ENCODE measurements at places on chromosomes 16 and 17.

DNA sequence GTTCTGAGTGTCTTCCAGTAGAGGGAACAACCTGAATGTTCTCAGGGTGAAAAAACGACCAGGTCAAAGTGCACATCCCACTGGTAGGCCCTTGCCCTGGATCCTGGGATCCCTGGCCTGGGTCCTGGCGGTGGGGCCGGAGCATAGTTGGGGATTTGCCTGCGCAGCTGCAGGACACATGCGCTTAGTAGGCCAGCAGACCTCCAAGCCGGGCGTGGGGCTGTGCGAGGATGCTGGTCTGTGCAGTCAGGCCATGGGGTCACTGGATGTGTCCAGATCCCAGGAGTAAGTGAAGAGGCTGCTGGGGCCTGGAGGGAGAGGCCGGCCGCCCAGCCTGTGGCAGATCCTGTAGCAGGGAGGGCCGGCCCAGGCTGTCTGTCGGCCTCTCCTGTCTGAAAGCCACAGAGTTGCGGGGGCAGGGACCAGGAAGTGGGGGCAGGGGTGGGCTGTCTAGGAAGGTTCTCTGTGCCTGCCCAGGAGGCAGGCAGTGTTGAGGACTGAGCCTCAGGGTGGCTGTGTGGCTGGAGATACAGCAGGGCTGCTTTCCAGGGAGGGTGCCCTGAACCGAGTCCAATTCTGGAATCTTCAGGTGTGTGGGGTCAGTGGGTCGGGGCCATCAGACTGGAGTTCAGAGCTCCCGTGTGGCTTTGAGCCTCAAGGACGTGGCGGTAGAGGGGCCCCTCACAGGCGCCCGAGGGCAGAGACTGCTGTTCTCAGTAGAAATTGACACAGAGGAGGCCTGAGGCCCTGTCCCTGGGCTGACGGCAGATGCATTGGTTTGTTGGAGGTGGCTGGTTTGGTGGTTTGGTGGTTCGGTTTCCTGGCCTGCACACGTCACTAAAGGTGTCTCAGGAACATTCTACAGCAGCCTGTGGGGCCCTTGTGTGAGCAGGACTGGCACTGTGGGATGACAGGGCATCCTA is 17.2 kb upstream of the NUDT16L1 start:
- no peak for DNase-seq

- no peak for DNase-seq
Observed at GRCh38 chr16:57028086-57028485, 38.7 kb downstream of the NLRC5 start.

- DNase-seq = no peak
Observed at GRCh38 chr16:57131351-57131970, 39.1 kb downstream of the CPNE2 start.

- DNase-seq = no peak
Observed at GRCh38 chr16:86286991-86287663, 223.2 kb upstream of the FOXF1 start.

DNA sequence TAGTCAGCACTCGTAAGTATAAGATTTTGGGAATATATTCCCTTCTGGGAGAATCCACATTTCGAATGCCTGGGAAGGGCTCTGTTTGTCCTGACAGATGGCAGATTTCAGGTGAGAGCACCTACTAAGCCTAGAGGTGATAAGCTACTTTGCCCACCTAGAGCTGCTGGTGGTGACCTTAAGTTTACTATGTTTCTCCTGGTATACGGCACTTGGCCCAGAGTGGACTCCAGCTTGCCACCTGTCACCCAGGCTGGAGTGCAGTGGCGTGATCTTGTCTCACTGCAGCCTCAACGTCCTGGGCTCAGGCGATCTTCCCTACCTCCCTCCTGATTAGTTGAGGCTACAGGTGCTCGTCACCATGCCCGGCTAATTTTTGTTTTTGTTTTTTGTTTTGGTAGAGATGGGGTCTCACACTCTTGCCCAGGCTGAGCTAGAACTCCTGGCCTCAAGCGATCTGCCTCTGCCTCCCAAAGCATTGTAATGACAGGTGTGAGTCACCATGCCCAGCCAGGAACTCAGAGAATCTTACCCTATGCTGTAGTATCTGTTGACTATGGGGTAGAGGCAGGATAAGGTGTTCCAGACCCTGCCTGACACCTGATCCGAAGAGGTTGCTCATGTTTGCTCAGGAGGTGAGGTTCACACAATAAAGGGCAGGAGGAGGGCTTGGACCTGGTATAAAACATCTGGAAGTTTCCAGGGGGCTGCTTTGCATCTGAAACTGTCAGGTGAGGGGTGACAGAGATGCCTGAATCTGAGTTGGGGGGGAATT is at the start of gene ZG16:
ZG16 (plus strand) TSS at position 681 of the 775 bp plus-strand sequence. CDS start 1,011 bp downstream, outside the sequence.
- DNase-seq = no peak

- DNase-seq = no peak
Observed at GRCh38 chr17:27882162-27882840, 10.9 kb downstream of the LYRM9 start.

DNA sequence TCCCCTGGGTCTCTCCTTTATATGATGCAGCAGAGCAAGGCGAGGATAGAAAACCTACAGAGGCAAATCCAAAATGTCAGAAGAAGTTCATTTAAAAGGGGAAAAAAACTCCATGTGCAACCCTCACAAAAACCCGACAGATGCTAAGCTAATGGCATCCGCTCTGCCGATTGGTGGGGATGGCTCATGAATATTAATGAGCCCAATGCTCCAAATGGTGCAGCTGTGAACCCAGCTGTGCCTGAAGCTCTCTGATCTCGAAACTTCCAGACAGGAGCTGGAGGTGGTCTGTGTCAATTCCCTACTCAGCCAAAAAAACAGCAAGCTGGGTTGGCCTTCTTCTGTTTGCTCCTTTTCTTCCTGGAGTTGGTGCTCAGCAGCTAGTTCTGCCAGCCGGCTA is 15.5 kb downstream of the SNX11 start:
- DNase-seq = no peak

DNA sequence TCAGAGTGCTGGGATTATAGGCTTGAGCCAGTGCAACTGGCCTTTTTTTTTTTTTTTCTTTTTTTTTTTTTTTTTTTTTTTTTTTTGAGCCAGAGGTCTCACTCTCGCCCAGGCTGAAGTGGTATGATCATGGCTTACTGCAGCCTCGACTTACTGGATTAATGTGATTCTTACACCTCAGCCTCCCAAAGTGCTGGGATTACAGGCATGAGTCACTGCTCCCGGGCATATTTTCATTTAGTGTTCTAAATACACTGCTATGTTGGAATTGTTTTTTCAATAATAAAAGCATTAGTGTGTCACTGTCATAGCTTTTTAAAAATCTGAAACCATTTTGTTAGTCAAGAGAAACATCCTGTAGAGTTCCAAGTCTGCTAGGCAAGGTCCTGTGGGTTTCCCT is 40.3 kb downstream of the NDE1 start:
- DNase-seq = no peak

DNA sequence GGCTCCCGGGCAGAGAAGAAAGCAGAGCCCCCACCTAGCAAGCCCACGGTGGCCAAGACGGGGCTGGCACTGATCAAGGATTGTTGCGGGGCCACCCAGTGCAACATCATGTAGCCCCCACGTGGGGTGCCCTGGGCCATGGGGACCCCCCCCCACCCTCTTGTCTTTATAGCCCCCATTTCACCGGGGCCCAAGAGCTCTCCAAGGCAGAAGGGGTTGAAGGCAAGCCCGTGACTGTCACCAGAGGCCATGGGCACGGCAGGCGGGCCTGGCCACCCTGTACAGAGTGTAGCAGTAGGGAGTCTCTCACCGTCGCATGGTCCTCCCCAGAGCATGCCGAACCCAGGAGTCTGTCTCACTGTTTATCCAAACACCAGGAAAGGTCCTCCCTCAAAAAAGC is 56.2 kb downstream of the MARF1 start:
- no peak for DNase-seq

DNA sequence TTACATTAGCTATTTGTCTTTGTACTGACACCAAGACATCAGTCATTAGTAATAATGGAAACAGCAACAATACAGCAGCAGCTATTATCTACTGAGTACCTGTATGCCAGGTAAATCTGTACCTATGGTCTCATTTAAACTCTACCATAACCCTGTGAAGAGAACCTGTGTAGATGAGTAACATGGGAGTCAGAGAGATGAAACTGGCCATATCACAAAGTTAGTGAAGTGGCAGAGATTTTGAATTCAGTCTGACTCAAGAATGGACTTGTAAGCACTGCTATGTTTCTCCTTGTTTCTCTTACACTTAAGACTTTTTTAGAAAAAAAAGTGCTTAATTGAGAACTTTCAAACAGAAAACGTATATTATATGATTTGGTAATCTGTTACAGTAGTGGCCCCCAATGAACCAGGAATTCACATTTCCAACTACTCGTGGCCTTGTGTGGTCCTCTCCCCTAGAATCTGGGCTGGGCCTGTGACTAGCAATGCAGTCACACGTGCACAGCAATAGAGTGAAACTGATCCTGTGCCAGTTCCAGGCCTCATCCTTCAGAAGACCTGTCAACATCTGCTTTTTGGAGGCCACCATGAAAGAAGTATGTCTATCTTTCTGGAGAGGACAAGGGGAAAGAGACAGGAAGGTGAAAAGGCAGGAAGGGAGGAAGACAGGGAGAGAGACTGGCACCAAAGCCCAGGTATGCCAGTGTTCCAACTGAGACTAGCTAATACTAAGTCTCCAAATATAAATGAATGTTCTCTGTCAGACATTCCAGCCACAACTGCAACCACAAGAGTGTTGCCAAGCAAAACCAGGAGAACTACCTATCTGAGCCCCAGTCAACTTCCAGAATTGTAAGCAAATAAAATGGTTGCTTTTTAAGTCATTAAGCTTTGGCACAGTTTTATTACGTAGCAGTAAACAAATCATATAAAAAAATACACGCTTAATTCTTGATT is 12.0 kb downstream of the CRLF3 start:
- no peak for DNase-seq

GRCh38 chr17:45146890-45147580 is 1.2 kb upstream of the HEXIM1 start:
- DNase-seq = no peak

DNA sequence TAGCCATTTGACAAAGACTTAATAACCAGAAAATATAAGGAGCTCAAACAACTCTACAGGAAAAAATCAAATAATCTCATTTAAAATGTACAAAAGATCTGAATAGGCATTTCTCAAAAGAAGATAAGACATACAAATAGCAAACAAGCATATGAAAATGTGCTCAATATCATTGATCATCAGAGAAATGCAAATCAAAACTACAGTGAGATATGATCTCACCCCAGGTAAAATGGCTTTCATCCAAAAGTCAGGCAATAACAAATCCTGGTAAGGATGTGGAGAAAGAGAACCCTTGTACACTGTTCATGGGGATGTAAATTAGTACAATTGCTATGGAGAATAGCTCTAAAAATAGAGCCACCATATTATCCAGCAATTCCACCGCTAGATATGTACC is 43.1 kb downstream of the HSD17B2 start:
- no peak for DNase-seq

GRCh38 chr16:22126037-22126558 is 33.8 kb downstream of the VWA3A start:
- no peak for DNase-seq

GRCh38 chr16:2776500-2777139 is 460 bp downstream of the ELOB start:
- no peak for DNase-seq

DNA sequence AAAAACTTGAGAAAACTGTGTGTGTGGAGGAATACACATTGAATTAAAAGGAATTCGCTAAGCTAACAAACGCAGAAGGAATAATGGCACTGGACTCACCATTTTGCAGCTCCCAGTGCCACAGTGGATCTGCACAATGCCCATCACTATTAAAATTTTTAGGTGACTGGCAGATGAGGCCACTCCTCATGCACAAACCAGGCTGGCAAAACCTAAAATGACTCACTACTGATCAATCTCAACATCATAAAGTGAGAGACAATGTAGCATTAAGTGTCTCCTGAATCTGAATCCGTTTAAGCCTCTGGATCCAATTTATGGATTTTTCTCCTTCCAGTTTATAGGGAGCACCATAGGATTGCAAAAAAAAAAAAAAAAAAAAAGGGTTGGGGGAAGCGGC is 20.6 kb downstream of the MYH10 start:
- DNase-seq = no peak

- DNase-seq = no peak
Observed at GRCh38 chr17:58531661-58532554, 17.5 kb upstream of the MTMR4 start.

GRCh38 chr16:85911251-85911930 is 12.4 kb downstream of the IRF8 start:
- no peak for DNase-seq

DNA sequence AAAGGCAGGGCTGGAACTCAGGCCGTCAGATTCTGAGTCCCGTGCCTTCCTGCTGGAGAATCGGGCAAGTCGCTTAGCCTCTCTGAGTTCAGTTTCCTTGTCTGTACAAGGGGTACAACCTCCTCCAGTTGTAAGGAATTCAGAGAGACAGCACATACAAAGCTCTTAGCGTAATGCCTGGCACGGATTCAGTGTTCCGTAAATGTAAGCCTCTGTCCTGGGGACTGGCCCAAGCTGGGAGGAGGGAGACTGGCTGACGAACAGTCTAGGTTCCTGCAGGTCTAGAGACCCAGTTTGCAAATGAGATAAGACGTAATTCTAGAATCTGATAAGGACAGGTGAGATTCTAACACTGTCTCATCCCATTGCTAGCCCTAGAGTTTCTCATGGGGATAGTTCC is 9.9 kb downstream of the METTL22 start:
- no peak for DNase-seq

DNA sequence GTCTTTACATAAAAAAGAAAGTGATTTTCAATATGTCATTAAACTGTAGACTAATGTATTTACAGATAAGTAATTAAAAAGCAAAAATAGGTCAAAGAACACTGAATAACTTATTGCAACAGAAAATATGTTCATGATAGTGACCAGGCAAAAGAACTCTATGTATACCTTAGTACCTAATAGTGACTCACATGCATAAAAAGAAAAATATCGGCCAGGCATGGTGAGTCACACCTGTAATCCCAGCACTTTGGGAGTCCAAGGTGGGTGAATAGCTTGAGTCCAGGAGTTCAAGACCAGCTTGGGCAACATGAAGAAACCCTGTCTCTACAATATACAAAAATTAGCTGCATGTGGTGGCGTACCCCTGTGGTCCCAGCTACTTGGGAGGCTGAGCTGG is 33.0 kb upstream of the TOM1L1 start:
- DNase-seq = no peak

- no peak for DNase-seq
Observed at GRCh38 chr17:70865993-70866804, 696.9 kb downstream of the KCNJ2 start.

DNA sequence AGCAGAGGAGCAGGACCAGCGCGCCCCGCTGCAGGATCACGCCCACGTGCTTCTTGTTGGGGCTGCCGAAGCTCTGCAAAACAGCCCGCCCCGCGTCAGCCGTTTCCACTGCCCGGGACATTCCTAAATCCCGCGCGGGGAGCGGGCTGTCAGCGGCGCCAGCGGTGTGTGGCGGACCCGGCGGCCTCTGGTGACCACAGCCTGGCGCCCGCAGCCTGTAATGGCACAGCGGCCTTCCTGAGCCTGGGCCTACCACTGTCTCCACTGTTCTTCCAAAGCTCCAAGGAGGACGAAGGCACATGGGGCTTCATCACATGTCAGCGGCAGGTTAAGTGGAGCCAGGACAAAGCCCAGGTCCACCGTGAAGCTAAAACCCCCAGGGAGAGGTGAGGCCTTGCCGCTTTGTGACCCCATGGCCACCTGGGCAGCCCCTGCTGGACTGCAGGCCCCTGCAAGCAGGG is 2.5 kb downstream of the SLC47A2 start:
- no peak for DNase-seq
